ENCODE measurements at places on chromosomes 16 and 17.

- no peak for DNase-seq
These were observed 883 bp upstream of the SPN start for GRCh38 chr16:29662000-29662728.

DNA sequence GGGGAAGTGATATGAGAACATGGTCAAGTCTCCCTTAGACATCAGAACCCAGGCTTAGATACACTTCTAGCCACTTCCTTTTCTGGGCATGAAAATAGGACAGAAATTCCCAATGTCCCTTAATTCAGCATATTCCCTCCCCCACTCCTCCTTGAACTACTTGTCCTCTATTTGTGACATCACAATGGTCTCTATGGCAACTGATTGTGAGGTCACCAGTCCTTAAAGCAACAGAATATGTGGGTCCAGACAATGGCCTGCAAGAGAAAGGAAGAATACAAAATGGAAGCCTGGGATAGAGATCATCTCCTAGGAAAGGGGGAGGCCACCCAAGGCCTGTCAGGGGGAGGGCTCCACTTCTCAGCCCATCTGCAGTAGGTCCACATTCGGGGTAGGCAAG is 6.7 kb upstream of the SEZ6 start:
- DNase-seq, result no peak

GRCh38 chr17:83176623-83177583 is 97.5 kb downstream of the METRNL start:
- DNase-seq, result no peak

GRCh38 chr17:238071-238963 is 56.9 kb upstream of the DOC2B start:
- DNase-seq, result no peak
